ENCODE measurements at places on chromosomes 6 and 20. TPM values are rescaled to one million over a fixed set of nuclear protein-coding genes. Genes with fewer than 3 reads are reported as not detected.

Gene LHFPL5
- 0.16 TPM for total RNA-seq

Gene PHIP
- total RNA-seq = 9.9 TPM

Gene KHDC1L
- not detected for total RNA-seq

DNA sequence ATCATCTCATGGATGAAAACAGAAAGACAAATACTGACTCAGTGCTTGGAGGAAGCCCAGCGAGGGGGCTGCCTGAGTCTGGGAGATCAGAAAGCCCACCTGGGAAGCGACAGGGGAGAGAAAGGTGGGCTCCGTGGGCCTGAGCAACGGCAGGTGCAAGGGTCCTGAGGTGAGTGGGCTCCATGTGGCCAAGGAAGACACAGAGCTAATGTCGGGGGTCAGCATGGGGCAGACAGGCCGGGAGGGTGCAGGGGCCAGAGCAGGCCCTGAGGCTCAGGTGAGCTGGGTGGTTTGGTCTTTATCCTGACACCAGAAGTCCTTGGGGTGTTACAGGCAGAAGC lies 18.8 kb downstream of the APCDD1L start:
- DNase-seq = no peak

DNA sequence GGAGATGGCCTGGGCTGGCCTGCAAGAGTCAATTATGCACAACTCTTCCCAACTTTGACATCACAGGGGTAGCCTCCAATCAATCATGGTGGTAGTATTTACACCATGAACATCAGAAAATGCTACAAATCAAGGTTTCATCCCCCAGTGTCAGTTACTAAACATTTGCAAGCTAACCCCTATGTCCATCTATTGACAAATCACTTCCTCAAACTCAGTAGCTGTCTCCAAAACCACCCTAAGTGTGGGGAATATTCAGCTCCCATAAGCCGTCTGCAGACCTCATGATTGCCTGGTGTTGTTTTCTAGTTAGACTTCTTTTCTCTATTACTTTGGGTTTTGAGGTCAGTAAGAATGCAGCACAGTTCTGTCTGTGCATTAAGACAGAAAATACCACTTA lies 200.8 kb upstream of the RIN2 start:
- DNase-seq = no peak

Gene RAD21L1
- total RNA-seq = not detected
